ENCODE measurements at places on chromosomes 1 and 21.
A peak's percentile ranks its signal among the peaks of the same experiment; 100 is the strongest.

DNA sequence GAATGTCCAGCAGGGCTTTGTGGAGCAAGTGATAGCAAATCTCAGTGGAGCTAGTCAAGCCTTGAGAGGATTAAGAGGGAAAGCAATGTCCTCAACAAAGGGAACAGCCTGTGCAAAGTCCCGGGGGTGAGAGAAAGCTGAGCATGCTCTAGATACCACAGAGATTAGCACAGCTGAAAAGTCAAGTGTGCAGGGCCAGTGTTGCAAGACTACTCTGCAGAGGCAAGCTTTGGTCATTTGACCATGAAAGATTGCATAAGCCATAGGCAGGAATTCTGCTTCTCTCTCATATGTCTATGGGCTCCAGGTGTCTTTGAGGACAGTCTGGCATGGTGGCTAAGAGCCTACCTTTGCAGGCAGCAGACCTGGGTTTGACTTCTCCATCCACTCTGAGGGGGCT is 181.0 kb upstream of the JUN start:
- no peak for DNase-seq

DNA sequence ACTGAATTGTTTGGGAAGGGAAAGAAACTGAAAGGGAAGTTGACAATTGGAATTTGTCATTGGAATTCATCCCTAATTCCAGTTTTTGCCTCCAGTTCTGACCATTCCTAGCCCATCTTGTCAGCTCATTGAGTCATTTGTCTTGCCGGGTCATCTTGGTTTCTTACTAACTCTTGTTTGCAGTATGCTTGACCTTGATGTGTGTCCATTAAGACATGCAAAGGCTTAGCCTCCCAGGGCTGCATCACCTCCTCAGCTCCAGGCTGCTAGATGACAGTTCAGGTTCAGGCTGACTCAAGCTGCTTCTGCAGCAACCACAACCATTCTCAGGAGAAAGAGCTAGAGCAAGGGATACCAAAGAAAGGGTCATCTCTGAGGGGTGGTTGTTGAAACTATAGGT is 151.3 kb upstream of the PTGFR start:
- no peak for DNase-seq

DNA sequence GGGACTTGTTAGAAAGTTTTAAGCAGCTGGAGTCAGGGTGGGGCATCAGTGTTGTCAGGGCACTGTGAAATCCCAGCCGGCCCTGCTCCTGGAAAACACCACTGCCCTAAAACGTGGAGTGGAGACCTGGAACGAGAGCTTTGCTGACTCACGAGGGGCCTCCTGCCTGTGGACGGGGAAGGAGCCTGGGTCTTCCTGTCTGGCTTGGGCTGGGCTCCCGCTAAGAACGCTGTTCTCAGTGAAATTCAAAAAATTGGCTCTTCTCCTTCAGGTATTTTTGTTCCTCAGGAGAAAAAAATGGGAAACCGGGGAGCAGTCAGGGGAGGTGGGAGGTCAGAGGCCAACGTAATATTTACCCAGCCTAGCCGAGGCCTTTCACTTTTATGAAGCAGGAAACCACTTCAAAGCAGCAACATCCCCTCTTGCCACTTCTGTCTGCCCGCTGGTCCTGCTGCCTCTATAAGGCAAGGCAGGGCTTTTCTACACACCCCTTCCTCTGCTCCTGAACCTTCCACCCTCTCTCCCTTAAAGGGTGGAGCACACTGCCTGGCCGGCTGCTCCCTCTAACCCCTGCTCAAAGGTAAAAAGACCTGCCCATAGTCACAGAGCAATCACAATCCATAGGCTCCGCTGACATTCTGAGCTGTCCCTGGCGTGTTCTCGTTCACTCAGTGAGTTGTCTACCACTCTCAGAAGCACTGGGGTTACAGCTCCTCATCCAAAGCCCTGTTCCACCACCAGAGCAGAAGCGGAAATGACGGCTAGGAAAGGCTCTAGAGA is 8.0 kb downstream of the PLXNA2 start:
- no peak for DNase-seq

DNA sequence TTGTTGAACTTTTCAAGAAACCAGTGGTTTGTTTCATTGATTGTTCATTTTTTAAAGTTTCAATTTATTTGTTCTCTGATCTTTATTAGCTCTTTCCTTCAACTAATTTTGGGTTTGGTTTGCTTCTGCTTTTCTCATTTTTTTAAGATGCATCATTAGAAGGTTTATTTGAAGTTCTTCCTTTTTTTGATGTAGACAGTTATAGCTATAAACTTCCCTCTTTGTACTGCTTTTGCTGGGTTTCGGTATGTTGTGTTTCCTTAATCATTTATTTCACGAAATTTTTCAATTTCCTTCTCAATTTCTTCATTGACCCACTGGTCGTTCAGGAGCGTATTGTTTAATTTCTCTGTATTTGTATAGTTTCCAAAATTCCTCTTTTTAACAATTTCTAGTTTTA is 133.3 kb upstream of the GPR52 start:
- no peak for DNase-seq

DNA sequence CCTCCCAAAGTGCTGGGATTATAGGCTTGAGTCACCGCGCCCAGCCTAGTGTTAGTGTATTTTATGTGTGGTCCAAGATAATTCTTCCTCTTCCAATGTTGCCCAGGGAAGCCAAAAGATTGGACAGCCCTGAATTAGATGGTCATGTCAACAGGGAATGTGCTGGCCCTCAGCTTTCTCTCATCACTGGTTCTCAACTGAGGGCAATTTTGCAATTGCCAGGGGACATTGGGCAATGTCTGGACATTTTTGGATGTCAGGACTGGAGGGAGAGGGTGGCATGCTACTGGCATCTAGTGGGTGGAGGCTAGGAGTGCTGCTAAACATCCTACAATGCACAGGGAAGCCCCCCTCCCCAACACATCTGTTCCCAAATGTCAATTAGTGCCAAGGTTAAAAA is 95.0 kb downstream of the LAMC2 start:
- DNase-seq: no peak

GRCh38 chr1:31771891-31772668 is 7.9 kb upstream of the ADGRB2 start:
- DNase-seq: no peak

GRCh38 chr1:97307151-97307550 is 585.6 kb downstream of the PTBP2 start:
- no peak for DNase-seq

DNA sequence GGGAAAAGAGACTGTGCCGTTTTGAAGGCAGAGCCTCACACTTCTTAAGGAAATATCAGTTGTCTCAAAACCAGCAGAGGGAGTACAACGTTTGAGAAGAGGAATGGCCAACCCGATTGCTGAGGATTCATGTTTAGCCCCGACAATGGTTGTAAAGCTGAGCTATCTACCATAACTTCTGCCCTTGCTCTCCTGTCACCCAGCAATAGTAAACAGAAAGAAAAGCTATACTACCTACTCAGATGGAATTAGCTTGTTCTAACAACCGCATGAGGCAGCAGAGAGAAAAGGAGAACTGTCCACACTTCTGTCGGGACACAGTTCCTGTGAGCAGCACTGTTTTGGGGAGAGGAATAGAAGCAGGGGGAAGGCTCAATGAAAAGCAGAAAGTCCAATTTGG is 91.2 kb downstream of the SLC45A1 start:
- DNase-seq: no peak

DNA sequence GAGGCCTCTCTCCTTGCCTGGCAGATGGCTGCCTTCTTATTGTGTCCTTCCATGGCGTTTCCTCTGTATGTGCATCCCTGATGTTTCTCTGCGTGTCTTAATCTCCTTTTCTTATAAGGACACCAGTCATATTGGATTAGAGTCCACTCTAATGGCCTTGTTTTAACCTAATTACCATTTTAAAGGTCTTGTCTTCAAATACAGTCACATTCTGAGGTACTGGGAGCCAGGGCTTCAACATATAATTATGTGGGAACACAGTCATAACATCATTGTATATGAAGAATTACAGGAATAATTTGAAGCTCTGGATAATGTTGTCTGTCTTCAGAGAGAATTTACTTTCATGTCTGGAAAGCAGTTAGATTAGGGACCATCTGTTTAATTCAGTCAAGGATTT is 56.4 kb upstream of the PTGFR start:
- no peak for DNase-seq

DNA sequence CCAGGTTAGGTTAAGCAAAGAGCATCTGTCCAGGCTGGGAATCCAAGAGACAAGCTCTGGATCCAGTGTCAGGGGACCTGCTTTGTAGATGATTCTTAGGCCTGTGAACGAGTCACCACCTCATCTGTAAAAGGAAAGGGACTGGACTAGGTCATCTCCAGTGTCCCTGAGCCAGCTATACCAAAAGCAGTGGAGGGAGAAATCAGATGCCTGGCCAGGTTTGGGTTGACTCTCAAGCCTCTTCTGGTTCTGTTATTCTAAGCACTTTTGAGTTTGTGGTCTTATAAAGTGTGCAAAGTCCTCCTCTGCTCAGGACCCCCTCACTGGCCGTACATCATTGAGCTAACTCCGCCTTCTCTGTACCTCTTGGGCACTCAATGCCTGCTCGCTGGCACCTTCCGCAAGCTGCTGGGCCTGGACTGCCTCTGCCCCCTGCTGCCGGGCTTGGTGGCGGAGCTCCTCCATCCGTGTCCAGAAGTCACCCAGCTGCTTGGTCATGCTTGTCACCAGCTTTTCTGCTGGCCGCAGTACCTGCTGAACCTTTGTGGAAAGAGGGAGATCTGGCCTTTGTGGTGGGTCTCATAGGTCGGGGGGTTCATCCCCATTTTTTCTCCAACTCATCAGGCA is 33.6 kb downstream of the CAMK1G start:
- no peak for DNase-seq

- DNase-seq: peak; percentile 68
These were observed 65.1 kb upstream of the RGL1 start for GRCh38 chr1:183739741-183740271.

- DNase-seq: no peak
These were observed 64.8 kb downstream of the SLX9 start for GRCh38 chr21:45004481-45005247.

- DNase-seq: no peak
These were observed 181.8 kb upstream of the ADGRL4 start for GRCh38 chr1:79188337-79188736.

DNA sequence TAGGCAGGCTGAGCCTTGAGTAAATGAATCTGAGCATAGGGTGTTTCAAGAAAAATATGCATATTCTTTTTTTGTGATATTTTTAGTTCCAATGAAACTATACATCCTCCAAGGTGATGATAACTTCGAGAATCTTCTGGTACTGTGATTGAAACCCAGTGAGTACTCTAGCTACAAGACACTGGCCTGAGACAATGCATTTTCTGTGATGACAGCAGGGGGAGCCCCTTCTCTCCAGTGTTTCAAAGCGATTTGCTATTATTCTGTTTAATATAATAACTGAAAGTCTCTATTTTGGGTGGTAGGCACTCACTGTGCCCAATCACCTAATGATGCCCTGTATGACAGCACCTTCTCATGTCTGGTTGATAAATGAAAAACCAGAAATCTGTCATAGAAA is 12.1 kb downstream of the IRF2BP2 start:
- peak; percentile 32 for DNase-seq

GRCh38 chr1:56084246-56084645 is 495.1 kb downstream of the PLPP3 start:
- DNase-seq: no peak

DNA sequence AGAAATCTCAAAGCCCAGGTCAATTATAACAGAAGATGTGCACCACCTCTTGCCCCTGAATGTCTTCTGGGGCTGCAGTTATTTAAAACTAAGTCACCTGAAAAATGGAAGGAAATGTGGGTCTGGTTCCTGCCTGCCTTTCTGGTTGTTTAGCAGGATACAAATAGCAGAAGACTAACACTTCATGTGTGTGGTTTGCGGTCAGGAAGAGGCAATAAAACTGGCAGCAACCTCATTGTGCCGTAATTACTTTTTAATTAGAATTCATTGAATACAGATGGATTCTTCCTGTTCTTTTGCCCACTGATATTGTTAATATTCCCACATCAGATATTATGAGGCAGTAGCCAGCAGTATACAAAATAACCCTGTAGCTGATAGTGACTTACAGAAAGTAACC is 345.7 kb downstream of the ZNF326 start:
- DNase-seq: no peak

DNA sequence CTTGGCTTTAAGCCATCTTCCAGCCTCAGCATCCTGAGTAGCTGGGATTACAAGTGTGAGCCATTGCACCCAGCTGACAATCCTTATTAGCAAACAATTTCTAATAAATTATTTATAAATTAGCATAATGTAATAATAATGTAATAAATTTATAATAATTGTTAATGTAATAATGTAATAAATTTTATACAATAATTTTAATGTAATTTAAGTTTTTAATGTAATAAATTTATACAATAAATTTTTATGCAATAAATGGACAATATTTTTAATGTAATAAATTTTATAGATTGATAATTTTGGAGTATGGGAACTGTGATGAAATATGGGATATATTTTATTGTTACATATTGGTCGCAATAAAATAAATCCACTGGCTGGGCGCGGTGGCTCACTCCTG is 1457.5 kb downstream of the KCNT2 start:
- DNase-seq: no peak

DNA sequence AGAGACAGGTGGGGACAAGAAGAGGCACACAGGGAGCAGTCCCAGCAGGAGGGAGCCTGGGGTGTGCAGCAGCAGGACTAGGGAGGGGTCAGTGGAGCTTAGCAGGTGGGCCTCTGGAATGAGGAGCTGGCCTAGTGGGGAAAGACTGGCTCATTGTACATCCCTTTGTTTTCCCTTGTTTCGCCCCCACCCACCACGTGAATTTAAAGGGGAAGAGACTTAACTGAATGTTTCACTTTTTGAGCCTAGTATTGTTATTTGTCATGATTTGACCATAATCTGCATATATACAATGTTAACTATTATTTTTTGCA is 181.7 kb downstream of the DHRS3 start:
- no peak for DNase-seq

GRCh38 chr21:29102791-29103257 is 27.6 kb upstream of the MAP3K7CL start:
- DNase-seq: no peak

- no peak for DNase-seq
These were observed 12.5 kb downstream of the RWDD3 start for GRCh38 chr1:95246511-95246910.

DNA sequence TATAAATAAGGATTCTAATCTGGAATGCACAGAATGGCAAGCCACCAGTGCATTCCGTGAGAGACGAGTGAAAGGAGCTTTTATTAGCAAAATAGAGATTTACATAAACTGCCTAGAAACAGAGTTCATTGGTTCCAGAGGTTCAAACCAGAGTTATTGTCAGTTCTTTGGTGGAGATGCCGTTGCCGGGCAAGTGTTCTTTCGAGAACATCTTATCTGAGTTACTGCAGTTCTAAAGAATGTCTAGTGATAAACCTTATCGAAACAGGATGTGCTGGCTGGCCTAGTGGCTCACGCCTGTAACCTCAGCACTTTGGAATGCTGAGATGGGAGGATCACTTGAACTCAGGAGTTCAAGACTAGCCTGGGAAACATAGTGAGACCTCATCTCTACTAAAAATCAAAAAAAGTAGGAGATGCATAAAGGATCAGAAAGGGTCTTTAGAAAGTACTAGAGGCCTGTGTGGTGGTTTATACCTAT is 19.9 kb upstream of the EVI5 start:
- peak; percentile 30 for DNase-seq

GRCh38 chr1:201737352-201738060 is 91.5 kb upstream of the IPO9 start:
- peak; percentile 78 for DNase-seq

GRCh38 chr1:162006081-162006480 is 17.6 kb downstream of the OLFML2B start:
- no peak for DNase-seq
